Esophagus squamous epithelium (tissue), 5 donors: ENCODE measurements at places on chromosomes 13 and 19.

DNA sequence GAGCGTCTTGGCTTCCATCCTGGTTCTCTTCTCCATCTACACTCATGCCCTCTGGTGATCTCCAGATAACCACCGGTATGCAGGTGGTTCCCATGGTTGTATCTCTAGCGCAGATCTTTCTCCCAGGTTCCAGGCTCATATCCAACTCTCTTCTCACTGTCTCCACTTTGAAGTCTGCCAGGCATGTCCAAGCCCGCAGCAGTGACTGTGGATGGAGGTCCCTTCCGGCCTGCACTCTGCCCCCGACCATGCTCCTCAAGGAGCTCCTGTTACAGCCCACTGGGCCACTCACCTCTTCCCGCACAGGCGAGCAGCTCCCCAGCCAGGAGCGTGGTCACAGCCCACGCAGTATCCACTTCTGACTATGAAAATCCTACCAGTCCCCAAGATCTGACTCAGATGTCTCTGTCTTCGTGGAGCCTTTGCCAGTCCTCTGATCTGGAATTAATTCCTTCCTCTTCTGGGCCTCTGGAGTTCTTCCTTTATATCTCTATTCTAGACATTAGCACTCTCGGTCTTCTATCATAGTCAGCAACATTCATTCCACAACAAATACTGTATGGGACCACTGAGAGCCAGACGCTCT lies 100.2 kb downstream of the TEX26 start:
- no peak for DNase-seq

DNA sequence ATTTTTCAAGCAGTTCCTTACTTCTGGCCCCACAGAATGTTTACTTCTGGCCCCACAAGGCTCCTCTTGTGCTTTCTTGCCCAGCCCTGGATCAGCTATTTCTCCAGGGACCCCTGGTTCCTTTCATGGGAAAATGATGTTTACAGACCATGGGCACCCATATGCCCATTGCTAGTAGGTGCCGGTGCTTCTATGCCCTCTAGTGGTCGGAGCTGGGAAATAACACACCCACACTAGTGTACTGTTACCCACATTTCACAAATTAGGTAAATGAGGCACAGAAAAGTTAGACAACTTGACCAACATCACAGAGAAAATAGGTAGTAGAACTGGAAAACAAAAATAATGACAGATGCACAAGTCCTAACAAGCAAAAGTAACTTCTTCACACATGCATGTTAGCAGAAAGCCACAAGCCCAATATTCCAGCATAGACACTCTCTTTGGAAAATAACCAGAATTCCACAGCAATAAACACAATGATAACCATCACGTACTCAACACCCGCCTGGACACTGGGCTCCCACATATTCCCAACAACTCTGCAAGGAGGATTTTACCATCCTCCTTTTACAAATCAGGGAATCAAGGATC lies 1.3 kb upstream of the CEACAM6 start:
- DNase-seq, result no peak

GRCh38 chr19:53076984-53077383 lies 26.2 kb downstream of the ZNF160 start:
- no peak for DNase-seq

- no peak for DNase-seq
Observed at GRCh38 chr19:38035515-38036495, 128.8 kb downstream of the SIPA1L3 start.

DNA sequence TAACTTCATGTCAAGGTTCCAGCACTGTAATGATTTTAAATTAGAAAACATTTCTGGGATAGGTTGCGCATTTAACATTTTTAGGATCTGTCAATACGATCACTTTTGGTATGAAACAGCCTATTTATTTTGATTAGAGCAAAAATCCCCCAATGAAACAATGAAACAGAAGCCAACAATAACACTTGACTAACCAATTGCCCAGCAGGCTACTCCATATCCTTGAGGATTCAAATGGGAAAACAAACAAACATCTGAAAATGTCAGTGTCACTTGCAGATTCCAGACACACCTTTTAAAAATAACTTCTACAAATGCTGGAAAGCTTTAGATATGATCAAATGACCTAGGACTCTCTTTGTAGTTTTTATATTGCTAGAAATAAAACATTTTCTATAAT lies 1412.5 kb upstream of the PRR20A start:
- DNase-seq, result no peak

DNA sequence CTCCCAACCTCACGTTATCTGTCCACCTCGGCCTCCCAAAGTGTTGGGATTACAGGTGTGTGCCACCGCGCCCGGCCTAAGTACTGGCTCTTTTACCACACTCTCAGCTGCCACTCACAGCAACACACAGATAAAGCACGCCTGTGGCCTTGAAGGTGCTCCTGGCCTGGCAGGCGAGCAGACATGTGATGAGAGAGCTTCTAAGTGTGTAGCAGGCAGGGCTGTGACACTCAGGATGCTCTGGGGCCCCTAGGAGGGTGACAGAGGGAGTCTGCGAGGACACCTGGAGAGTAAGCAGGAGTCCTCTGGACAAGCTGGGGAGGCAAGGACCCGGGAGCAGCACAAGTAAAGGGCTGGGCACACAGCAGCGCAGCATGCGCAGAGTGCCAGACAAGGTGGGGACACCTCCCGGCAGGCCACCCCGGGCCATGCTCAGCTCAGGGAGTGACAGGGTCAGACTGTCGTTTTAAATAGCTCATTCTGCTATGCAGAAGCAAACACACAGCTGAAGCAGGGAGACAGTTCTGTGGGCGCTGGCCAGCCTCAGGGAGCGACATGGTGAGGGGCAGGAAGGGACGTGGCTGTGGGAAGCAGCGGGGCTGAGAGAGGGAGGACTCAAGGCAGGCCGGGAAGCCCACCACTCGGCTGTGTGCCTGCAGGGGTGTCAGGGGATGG lies 26.5 kb downstream of the MED26 start:
- DNase-seq, result no peak
